Fibroblast of villous mesenchyme (primary cell): ENCODE measurements at places on chromosomes 6 and 20. TPM values are rescaled to one million over a fixed set of nuclear protein-coding genes. Genes with fewer than 3 reads are reported as not detected.

Gene IP6K3
- 2.6 and 6.0 TPM in 2 replicates for total RNA-seq

DNA sequence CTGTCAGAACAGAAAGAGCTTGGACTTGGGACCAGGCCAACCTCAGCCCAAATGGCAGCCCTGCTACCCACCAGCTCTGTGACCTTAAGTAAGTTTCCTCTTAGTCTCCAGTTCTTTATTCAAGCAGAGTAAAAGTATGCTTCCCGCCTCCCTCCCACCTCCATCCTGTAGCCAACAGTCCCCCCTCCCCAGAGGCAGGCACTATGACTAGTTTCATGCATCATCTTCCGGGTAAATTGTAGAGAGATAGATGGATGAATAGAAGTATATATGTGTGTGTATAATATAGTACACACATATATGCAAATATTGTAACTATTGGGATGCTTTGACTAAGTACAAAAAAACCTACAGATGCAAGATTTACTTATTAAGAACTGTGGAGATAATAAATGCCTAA is 39.5 kb upstream of the B4GALT5 start:
- DNase-seq, result no peak

Gene CST5
- not detected in 2 replicates for total RNA-seq

DNA sequence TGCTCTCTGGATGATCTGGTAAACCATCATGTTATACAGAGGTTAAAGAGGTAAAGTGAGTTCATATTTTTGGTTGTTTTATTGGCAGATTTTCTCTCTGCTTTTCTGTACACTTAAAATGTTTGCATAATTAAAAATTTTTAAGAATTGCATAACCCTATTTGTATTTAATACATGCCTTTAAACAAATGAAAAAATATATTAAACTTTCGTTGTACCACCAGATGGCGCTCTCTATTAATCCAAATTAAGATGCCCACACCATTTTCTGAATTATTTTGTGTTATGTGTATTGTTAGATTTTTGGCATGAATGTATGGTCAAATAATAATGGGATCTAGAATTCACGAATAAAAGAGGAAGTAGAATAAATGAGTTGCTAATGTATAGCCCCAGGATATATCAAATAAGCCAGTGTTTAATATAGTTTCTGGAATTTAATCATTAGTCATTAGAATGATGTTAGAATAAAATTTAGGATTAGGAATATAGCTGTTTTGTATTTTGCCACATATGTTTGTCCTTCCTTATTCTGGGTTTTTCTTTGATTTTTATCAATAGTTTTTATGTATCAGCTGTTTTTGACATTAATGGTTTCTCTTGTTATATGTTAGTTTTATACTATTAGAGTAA is 38.9 kb downstream of the SMAP1 start:
- peak; percentile 74 for DNase-seq

Gene BHLHE23
- not detected in 2 replicates for total RNA-seq
